ENCODE measurements at places on chromosomes 7 and 10.

DNA sequence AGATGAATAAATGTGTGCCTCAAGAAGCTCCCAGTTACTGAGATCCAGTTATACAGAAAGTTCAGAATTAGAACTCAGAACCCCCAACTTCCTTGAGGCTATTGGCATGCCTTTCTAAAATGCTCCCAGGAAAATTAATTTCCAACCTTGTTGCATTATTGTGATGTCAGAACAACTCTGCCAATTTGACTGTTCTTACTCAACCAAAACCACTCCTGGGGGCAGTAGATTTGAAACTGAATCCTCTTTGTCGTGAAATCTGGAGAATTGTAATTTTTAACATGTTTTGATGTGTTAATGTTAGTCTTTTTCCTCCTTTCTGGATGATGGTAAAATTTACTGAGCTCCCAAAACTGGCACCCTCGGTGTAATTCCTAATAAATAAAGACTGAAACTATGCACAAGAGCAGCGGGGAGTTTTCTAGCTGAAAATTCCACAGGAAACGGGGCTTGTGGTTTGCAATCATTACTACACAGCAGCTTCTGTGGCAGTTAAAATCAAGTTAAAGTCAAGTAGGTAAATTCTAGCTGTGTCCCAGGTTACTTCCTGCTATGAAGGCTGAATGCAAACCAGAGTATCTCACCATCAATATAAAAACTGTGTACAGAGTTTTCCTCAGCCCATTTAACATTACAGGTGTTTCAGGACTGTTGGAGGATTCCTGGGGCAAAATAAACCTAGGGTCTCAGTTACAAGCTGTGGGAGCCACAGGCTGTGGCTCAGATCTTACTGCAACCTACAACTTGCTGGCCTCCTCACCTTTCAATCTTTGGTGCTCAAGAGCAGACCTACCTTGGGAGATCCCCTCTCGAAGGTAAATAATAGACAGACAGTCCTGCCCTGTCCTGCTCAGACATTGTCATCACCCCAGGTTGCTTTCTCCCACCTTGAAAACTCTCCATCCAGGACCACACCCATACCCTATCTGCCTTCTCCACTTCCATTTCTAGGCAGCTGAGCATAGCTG, 156.3 kb upstream of the KMT2E start:
- DNase-seq = no peak

DNA sequence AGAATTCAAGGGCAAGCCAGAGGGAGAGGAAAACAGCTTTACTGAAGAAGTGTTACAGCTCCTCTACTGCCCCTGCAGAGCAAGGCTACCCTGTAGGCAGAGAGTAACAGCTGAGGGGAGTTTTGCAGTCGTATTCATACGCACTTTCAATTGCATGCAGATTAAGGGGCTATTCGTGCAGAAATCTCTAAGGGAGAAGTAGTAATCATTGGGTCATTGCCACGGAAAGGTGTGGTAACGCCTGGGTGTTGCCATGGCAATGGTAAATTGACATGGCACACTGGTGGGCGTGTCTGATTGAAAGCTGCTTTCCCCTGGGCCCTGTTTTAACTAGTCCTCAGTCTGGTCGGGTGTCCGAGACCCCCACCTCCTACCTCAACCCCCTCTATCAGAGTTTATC, 227.2 kb downstream of the NSUN6 start:
- no peak for DNase-seq

DNA sequence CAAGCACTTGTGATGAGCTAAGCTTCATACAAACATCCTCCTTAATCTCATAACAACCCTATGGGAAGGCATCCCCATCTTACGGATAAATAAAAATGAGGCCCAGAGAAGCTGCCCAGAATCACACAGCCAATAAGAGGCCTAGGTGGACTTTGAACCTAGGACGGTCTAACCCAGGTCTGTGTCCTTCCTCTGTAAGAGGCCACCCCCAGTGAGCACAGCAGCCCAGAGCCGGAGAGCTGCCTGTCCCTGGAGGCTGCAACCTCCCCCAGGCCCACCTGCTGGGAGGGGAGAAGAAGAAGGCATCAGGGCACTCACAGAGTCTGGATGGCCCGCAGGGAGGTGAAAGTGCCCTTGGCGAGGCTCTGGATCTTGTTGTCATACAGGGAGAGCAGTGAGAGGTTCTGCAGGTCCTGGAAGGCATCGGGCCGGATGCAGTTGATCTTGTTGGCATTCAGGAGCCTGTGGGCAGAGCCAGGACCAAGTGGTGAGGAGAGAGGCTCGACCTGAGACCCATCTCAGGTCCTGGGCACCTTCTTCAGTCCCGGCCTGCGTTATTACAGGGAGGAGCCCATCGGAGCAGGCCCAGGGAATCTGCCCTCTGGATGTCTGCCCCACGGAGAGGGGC, 129.6 kb downstream of the SLIT1 start:
- DNase-seq = no peak

DNA sequence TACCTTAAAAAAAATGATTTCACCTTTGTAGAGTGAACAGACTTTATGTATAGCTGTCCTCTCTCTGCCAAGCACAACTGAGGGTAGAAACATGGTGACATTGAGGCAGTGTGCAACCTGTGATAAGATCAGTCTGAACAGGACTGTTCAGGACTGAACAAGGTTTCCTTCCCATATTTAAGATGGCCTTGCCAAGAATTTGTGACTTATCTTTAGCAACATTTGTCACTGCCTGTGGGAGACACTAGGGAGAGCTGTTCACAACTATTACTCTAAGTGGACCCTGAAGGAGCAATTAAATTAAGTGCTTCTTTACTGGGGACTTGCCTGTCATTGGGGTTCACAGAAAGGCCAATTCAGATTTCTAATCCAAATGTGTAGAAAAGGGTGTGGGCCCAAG, 6.7 kb downstream of the OR13A1 start:
- DNase-seq = no peak

DNA sequence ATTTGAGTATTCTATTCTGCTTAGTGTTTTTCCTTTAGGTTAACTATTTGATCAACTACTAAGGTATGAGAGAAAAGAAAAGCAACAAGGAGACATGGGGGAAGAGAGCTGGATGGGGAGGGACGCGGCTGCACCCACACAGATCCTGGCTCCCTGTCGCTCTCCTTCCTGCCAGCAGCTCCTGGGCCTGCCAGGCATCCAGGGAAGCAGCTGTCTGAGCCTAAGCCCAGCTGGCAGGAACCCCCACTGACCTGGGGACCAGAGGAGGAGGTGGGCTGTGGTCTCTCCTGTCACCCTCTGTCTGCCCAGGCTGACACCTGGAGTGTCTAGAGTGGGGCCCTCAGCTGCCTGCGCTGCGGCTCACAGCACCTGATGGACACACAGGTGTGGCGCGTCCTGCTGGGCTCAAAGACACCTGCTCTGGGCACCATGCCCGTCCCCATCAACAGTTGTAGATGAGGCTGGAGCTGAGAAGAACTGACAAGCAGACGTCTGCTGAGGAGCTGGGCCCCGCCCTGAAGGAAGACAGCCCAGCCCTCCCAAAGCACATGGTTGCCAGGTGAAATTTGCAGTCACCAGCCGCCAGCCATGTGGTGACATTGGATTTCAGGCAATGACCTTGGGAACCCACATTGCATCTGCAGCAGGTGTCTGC, 207.9 kb downstream of the PLXNA4 start:
- no peak for DNase-seq

DNA sequence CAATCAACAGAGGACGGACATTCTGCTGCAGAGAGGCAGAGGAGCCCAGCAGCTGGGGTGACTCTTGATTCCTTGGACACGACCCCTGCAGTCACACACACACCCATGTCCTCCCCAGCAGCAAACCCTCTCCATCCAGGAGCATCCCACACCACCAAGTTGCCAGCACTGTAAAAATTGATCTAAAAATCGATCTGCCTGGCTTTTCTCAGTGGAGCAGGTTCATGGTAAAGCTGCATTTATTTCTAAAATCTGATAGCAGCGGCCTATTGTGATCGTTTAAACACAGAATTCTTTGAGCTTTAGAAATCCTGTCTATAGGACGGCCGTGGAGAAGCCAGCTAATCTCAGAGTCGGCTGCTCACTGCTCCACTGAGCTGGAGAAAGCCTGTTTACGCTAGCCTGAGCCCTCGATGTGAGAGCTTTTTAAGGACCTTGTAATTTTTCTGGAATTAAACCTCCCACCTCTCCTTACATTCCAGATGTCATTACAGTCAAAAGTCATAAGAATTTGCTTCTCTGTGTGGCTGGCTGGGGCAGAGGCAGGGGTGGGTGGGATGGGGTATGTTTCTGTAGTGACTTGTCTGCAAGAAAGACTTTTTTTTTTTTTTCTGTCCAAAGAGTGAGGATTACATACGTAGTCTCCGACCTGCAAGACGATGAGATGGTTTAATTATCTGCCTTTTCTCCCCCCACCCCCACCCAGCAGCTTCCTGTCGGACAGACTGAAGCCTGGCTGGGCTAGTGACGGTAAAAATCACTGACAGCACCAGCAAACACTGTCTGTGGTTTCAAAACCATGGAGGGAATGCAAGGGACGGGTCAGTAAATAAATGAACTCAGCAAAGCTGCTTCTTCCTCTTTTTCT, 31.6 kb downstream of the TRIM8 start:
- DNase-seq = no peak

- no peak for DNase-seq
These were observed 261.4 kb upstream of the PITRM1 start for GRCh38 chr10:3433988-3434387.

GRCh38 chr7:75950111-75950681, 35.2 kb downstream of the POR start:
- no peak for DNase-seq

DNA sequence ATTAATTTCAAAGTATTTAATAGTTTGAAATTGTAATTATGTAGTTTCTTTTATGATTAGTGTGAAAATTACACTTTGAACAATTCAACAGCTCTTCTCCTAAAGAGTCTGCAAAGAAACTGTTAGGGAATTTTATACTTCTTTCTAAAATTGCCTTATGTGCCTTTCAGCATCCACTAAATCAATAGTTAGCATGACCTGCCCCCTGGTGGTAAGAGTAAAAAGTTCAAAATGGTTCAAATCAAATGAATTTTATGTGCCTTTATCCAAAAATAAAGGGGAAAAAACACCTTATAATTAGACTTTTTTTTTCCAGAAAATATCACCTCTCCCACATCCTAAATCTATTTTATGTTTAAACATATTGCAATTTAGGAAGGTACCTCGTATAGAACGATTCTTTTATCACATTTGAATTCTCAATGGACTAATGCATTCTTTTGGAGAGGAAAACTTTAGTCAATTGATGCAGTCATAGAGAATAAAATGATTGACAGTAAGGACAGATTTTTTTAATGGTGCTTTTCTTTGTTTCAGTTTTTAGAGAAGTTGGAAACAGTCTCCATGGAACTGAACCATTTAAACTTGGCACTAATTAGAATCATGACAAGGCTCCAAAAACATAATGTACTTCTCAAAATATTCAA, 163.7 kb downstream of the SEMA3D start:
- DNase-seq = no peak
